Sciatic nerve (tissue), 2 donors: ENCODE measurements at places on chromosomes 1 and 21. TPM values are rescaled to one million over a fixed set of nuclear protein-coding genes. Genes with fewer than 3 reads are reported as not detected.

CBR1 gene
- 74.5 TPM for total RNA-seq

LRRC38 gene
- total RNA-seq = not detected

GPR52 gene
- 4.6 TPM for total RNA-seq

THEM4 gene
- 14.9 TPM for total RNA-seq

ID3 gene
- total RNA-seq = 289 TPM

TFAP2E gene
- total RNA-seq = 3.4 TPM

ERRFI1 gene
- 33.7 TPM for total RNA-seq

AMPD1 gene
- total RNA-seq = not detected
